ENCODE measurements at places on chromosomes 7 and 10.

DNA sequence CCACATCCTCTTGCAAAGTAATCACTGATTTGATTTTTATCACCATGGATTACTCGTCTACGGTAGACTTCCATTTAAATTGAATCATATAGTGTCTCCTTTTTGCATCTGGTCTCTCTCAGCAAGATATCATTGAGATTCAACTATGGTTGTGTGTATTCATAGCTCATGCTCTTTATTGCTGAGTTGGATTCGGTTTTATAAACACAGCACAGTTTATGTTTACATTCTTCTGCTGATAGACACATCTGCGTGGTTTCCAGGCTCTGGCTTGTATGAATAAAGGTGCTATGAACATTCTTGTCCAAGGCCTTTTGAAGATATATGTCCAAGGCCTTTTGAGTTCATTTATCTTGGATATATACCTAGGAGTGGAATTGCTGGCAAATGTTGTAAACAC, 356.5 kb upstream of the CELF2 start:
- no peak for DNase-seq

DNA sequence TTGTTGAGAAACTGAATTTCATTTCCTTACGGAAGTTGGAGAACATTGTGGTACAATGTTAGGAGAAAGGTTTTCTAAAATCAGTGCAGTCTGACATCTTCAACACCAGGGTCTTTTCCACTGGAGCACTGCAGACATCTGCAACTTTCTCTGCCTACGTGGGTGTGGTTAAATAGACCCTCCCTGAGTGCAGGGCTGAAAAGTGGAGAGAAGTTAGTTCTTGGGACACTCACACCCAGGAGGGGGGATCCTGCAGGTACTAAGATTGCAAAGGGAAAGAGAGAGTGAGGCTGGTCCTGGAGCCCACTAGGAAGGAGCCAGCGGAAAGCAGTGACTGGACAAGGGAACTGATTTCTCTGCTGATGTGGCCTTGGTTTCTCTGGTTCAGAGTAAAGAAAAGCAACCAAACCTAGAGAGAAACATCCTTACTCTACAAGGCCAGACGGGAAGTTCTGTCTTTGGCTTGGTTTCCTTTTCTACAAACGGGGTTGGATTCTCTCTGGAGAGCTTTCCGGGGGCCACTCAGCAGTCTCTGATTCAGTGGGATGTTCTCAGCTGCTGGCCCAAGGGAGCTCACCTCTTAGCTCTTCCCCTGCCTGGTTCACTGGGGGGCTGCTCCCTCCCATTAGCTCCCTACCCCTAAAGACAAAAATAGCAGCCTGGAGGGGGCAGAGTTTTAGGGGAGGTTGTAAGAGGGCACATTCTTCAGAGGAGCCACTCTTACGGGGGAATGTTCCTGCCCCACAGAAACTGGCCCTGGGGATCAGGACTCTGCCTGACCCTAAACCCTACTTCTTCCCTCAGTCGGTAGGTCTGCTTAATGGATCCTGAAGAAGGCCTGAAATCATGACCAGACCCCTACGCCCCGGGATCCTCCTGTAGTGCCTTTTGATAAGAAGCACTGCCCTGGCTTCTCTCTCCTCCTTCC, 2.7 kb downstream of the UPP1 start:
- DNase-seq = no peak

DNA sequence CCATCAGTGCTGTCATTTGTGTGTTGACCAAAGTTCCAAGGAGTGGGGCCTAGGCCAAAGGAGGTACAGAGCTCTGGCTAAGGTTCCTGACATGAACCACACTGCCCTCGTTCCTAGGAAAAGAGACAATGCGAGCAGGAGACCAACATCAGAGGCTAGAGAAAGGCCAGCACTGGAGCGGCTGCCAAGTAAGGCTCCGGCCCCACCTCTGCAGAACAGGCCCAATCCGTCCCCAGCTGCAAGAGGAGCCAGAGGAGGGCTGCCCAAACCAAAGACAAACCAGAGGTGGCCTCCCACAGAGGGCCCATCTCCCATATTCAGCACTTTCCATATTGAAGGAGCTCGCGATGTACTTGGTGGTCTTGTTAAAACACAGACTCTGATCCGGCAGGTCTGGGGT, 81.0 kb downstream of the FAM53B start:
- no peak for DNase-seq

DNA sequence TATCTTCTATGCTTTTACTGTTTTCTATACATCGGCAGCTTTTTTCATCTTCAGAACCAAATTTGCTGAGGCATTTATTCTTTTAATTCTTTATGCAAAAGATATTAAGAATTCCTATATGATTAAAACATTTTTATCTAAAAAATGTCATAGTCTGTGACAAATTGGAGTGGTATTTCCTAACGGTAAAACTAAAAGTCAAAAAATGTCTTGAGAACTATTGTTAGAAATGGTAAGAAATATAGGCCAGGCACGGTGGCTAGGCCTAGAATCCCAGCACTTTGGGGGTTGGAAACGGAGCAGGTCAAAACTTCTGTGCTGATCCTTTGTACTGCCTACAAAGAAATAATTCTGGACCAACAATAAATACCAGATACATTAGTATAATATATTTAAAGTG, 57.7 kb upstream of the PRR15 start:
- no peak for DNase-seq

GRCh38 chr10:6642876-6643275, 62.8 kb upstream of the PRKCQ start:
- no peak for DNase-seq

DNA sequence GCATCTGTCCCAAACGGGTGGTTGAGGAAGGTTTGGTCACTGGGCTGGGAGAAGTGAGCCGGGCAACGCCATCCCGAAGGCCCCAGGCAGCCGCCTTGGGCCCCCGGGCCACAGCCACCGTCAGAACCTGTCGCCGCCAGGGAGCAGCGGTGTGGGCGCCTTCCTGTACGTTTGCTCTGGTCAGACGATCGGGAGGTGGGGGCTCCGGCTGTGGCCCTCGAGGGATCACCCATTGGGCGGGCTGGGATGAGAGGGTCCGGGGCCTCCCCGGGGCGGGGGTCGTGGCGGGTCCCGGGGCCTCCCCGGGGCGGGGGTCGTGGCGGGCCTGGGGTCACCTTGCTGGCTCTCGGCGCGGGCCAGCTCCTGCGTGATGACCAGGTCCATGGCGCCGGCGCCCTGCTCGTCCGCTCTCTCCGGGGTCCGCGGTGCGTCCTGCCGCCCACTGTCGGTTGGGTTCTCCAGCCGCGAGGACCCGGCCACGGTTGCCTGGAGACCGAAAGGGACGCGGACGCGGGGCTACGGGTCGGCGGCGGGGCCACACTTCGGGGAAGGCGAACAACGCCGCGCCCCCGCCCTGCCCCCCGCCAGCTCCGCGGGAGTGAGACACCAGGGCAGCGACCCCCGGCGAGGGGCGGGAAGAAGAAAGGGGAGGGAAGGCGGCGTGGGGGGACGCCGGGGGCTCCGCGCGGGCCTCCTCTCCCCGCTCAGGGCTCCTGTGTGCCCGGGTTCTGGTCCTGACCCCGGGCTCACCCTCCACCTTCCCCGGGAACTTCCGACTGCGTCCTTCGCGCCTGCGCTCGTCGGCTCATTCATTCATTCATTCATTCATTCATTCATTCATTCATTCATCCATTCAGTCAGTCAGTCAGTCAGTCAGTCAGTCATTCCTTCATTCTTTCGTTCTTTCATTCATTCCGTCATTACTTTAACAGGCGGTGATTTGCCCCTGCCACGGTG, at the start of gene CFAP46:
Gene CFAP46 (minus strand): TSS at position 470 of the 957 bp plus-strand sequence. CDS start 86 bp downstream, at position 384.
- DNase-seq = no peak

DNA sequence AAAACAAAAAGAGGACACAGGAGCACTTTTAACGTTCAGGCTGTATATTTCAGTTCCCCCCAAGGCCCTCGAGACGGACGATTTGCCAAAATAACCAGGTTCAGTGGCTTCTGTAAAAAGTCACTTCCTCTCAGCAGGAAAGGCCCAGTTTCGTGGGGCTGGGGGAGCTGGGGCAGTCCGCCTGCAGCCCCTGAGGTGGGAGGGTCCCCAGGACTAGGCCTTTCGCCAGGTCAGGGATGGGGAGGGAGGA, 28.8 kb downstream of the WDR86 start:
- peak; percentile 29 for DNase-seq

DNA sequence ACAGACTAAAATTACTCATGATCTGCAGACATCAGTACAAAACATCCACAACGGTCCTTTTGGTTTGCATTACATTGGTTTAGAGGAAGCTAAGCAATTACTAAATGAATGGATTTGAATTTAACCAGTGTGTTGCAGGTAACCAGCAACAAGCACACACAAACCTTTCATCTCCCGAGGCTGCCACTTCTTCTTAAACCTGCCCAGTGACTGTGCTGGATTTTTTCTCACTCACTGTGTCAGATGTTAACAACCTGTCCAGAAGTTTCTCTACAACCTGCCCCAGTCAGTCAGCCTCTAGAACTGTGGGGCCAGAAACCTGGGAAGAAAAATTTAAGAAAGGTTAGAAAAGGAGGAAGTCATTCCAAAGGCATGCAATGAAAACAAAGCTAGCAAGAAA, 2.4 kb upstream of the MEOX2 start:
- DNase-seq = no peak

- no peak for DNase-seq
These were observed 2.8 kb upstream of the WAPL start for GRCh38 chr10:86524225-86524962.

DNA sequence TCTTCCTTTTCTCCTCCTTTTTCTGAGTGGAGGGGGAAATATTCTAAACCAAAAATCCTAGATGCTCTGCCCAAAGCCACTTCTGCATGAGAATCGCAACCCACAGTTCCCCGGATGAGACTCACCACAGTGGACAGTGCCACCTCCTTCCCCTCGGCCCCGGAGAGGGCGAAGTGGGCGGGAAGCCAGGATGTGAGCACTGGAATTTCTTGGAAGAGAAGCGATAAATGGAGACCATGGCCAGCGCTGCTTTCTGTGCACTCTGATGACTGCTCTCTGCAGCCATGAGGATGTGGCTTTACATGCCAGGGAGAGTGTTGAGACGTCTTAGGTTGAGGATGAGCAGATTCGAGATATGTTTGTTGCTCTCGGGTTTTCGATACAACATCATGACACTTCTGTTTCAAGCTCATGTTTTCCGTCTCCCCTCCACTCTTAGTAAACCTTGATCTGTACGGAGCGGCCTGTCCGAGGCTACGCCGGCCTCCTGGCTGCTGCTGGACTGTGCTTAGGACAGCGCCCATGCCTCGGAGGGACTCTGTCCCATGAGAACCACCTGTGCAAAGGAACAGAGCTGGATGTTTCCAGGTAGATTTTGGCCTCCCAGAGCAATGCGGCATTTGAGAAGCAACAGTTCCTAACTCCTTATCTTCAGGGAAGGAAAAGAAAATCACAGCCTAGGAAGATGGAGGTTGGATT, 414.6 kb upstream of the FOXK1 start:
- DNase-seq = no peak

- DNase-seq = no peak
These were observed 1.5 kb downstream of the SFRP5 start for GRCh38 chr10:97770255-97770654.

GRCh38 chr10:58319599-58319998, 15.2 kb upstream of the UBE2D1 start:
- no peak for DNase-seq

DNA sequence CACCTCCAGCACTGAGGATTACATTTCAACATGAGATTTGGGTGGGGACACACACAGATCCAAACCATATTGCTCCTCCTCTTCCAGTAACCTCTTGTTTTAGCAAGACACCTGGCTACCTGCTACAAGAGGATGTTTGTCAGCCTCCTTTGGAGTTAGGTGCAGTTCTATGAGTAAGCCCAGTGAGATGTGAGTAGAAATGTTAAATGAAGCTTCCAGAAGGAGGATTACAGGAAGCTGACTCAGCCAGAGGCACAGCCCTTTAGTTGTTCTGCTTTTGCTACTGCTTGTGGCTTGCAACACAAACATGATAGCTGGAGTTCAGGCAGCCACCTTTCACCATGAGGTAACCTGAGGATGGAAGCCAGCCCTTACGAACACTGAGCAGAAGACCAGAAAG, 382.7 kb upstream of the RNF32 start:
- DNase-seq = no peak

GRCh38 chr10:35555962-35556930, 48.9 kb upstream of the GJD4 start:
- DNase-seq = no peak

GRCh38 chr10:80186364-80187012, 18.8 kb downstream of the ANXA11 start:
- DNase-seq = no peak

GRCh38 chr7:109256762-109257560, 687.3 kb downstream of the DNAJB9 start:
- no peak for DNase-seq

DNA sequence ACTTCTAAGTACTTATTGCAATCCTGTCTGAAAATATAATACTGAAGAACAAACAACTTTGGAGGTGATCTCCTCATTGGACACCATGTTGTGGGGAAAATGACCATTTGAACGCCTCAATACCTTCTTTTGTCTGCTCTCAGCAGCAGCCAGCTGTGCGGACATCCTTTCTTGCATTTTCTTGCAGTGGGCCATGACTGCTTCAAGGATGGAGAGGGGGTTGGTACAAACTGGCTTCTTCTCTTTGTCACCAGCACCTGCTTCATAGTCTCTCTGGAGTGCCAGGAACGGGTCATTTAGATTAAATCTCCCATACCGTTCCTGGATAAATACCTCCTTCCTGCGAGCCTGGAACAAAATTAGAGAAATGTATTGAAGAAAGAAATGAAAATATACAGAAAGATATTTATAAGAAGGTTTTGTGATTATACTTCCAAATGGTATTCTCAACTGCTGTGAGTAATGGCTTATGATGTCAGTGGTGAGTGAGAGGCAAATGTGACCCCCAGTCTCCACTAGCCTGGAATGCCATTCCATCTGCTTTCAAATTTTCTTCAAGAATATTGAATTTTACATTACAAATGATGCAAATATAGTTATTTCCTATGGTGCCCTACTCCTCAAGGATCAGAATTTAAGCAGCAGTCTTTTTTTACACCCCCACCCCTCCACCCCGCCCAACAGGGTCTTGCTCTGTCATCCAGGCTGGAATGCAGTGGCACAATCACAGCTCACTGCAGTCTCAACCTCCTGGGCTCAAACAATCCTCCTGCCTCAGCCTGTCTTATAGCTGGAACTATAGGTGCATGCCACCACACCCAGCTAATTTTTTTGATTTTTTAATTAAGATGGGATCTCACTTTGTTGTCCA, 62.4 kb downstream of the CTTNBP2 start:
- DNase-seq = no peak

DNA sequence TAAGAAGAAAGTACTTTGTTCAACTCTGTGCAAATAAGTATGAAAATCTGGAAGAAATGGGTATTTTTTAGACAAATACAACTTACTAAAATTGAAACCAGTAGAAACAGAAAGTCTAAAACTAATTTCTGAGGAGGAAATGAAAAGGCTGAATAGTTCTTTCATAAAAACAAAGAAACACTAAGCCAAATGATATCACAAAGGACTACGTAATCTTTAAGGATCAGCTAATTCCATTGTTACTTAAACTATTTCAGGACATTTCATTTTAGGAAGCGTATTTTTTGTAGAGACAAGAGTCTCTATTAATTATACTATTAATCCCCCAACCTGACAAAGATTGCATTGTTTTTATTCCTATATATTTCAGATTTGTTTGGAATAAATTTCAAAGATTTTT, 11.2 kb upstream of the CCSER2 start:
- DNase-seq = no peak

- no peak for DNase-seq
These were observed 7.3 kb upstream of the GRIFIN start for GRCh38 chr7:2483494-2483893.
